Activated CD4-positive, alpha-beta T cell treated with anti-CD3 and anti-CD28 coated beads for 36 hours (primary cell): ENCODE measurements at places on chromosomes 2 and 18. TPM values are rescaled to one million over a fixed set of nuclear protein-coding genes. Genes with fewer than 3 reads are reported as not detected.

SH2D6 gene
- 1.7 TPM for total RNA-seq

UGT1A8 gene
- total RNA-seq: not detected

DNA sequence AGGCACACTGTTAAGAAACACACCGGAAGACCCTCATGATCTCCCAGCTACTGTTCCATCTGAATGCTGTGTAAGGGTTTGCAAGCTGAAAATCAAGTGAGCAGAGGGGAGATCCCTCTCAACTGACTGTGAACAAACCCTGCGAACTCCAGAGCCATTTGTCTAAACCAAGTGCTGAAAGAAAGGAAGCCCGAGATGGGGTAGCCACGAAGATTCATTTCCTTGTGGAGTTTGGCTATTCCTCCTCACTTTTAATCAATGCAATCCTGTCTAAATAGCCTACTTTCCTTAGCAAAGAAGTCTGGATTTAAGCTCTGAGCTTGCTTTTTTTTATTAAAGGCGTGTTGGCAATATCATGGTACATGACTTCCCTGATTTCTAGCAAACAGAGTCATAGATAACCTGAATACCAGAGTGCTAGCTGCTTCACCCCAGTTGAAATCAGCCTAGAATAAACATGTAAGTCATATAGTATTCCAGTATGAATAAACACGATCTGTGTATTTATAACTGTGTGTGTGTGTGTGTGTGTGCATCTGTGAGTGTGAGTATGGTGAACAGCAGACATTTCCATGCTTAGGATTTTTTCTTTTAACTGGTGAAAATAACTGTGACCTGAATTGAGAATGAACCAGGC lies 365.2 kb downstream of the ZNF521 start:
- no peak for DNase-seq

LONRF2 gene
- total RNA-seq: 0.02 TPM

VWC2L gene
- not detected for total RNA-seq

TRABD2A gene
- total RNA-seq: 37.2 TPM

- no peak for DNase-seq
These were observed 93.5 kb downstream of the CAPN13 start for GRCh38 chr2:30713698-30714097.

GATA6 gene
- not detected for total RNA-seq

GRCh38 chr2:173373290-173373689 lies 18.6 kb downstream of the CDCA7 start:
- no peak for DNase-seq
